ENCODE measurements at places on chromosomes 5 and 9.

- ATAC-seq, result no peak
Observed at GRCh38 chr9:91017245-91017644, 215.6 kb downstream of the SYK start.

DNA sequence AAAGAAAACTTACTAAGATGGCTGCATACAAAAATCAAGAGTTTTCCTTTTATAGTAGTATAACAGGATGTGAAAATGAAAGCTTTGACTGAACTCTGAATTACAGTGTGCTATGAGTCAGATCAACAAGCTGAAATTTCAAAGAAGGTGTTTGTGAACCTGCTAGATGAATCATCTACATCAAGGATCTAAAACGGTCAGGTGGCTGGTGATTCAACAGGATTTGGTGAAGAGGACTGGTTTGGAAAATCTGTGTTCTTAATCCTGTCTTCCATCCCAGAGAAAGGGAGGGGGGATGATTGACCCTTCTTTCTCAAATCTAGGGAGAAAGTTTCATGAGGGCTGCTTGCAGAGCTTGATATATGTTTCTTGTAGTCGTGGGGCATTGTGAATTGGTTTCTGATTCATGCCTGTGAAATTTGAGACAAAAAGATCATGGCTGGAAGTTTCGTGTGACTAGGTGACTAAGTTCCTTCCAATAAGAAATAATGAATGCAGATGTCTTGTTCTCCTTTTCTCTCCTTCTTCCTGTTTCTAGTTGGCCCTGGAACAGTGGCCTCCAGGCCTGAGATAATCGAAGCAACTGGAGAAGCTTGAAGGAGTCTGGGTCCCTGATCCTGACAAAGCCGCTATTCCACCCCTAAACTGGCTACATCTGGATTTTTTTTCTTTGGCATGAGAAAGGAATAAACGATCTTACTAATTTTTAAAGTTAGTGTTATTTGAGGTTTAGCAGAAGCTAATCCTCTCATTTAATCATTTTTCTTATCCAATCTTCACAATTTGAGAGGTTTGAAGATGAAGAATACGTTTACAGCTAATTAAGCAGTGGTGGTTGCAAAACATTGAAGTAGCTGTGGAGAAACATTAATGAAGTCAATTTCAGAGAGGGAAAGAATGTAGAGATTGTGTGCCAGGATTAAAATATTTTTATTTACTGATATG, 67.2 kb downstream of the MRPS30 start:
- ATAC-seq, result no peak

- no peak for ATAC-seq
Observed at GRCh38 chr5:72842816-72843215, 26.4 kb downstream of the TNPO1 start.

DNA sequence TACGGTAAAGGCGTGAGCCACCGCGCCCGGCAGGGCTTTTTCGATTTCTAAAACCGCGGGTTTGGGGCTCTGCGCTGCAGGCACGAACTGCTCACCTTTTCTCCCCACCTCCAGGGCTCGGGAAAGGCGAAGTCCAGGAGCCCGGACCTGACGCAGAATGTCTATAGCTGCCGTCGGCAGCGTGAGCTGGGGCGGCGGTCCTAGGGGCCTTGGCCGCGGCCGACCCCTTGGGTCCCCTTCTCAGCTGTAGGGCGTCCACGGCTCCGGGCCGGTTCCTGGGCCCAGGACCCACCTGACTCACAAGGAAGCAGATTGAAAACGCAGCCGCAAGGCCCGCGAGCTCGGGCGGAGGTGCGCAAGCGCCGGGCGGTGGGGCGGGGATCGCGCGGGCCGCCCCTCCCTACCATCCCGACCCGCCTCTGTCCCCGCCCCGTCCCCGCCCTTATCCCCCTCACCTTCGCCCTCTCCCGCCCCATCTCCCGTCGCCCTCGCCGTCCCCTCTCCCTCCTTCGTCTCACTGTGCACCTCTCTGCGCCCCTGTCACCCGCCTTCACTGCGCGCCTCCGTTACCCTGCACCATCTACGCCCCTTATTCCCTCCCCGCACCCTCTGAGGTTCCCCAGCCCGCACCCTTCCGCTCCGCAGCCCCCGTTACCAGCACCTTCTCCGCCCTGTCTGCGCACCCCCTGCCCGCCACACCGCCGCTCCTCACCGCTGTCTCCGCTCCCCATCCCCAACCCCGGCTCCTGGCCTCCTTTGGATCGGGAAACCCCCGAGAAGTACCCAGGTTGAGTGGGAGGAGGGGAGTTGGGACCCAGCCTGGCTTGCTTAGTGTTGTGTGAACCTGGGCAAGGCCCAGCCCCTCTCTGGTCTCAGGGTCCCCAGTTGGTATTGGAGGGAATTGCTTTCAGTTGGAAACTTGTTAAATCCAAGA, at the start of gene HDHD3:
HDHD3 (minus strand) TSS at position 353 of the 934 bp plus-strand sequence. CDS start 2,632 bp downstream, outside the sequence.
- ATAC-seq, result peak; percentile 96

DNA sequence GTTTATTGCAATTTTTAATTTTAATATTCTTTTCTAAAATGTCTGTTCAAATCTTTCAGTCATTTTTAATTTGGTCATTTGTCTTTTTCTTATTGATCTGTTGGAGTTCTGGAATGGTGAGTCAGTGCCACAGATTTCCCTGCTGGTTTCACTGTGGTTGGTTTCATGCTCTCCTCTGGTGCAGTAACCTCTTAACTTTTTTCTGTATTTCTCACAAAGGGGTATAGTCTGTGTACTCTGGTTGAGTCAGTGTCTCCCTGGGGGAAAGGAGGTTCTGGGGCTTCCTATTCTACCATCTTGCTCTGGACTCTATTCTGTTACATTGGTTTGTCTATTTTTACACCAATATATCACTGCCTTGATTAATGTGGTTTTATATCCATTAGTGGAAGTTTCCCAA, 178.8 kb downstream of the CSNK1G3 start:
- ATAC-seq, result no peak

DNA sequence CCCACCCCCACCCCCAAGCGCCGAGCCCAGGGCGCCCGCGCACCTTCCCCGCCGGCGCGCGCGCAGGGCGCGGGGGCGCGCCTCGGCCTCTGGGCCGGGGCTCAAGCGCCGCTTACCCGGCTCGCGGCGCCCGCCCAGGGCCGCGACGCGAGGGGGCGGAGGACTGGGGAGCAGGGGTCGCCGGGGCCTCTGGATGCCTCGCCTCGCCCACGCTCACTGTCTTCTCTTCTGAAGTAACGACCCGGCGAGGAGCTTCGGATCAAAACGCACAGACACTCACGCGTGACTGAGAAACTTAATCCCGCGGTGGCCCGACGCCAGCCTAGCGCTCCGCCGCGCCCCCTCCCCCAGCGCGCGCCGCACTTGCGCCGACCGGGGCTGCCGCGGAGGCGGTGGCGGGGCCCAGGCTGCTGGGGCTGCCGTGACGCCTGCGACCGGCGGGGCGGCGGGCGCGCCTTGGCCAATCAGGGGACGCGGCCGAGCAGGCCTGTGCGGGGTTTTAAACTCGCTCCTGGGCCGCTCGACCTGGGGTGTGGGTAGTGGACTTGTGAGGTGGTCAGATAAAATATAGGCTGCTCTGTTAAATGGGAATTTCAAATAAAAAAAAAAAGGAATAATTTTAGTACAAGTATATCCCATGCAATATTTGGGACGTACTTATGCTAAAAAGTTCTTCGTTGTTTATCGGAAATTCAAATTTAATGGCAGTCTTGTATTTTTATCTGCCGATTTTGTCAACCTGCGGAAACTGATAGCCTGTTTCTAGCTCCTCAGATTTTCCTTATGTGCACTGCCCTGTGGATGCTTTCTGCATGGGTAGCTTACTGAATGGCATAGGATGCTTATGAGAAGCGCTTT, at the start of gene MPDZ:
MPDZ (minus strand) TSS at position 409 of the 858 bp plus-strand sequence. CDS start 29,377 bp downstream, outside the sequence.
- ATAC-seq, result peak; percentile 90

GRCh38 chr5:56172241-56172640, 60.9 kb downstream of the ANKRD55 start:
- no peak for ATAC-seq

DNA sequence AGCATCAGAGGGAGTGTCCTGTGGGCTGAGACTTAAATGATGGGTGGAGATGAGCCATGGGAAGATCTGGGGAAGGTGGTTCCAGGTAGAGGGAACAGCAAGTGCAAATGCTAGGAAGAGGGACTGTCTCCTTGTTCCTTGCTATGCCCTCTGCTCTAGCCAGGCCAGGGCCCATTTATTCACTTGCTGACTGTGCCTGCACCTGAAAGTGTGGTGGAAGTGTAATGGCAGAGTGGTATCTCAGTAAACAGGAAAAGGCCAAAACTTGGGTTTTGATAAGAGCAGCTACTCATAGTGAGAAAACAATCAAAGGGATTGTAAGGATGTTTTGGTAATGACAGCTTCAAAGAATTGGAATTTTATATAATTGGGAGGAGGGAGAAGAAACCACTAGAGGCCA, 32.4 kb downstream of the TLE4 start:
- no peak for ATAC-seq

Data from gastroesophageal sphincter (tissue), 4 donors.